ENCODE measurements at places on chromosomes 1 and 21. TPM values are rescaled to one million over a fixed set of nuclear protein-coding genes. Genes with fewer than 3 reads are reported as not detected.

KDM1A gene
- 39.0 TPM for total RNA-seq

FBXO2 gene
- 12.0 TPM for total RNA-seq

- DNase-seq = peak; percentile 34
Observed at GRCh38 chr1:209342441-209343175, 240.9 kb upstream of the CAMK1G start.

- DNase-seq = no peak
Observed at GRCh38 chr21:36917471-36918158, 48.9 kb downstream of the HLCS start.

GRCh38 chr1:117401761-117402160, 34.5 kb downstream of the MAN1A2 start:
- DNase-seq = no peak
